Activated T-cell treated with anti-CD3 and anti-CD28 coated beads, Interleukin-2, amount 50 U/mL, for 72 hours (primary cell): ENCODE measurements at places on chromosomes 6 and 20. TPM values are rescaled to one million over a fixed set of nuclear protein-coding genes. Genes with fewer than 3 reads are reported as not detected.

GRCh38 chr20:58407201-58407873 lies 18.3 kb downstream of the VAPB start:
- no peak for DNase-seq
- H3K4me3 ChIP-seq: no peak overlapping the region

GRCh38 chr20:53412577-53413185 lies 181.0 kb downstream of the ZNF217 start:
- no peaks in the 10 kb centered on the region for H3K27me3 ChIP-seq
- peaks cover 7% of the 10 kb centered on the region for H3K4me1 ChIP-seq
- DNase-seq: no peak
- H3K4me3 ChIP-seq: no peak overlapping the region

GRCh38 chr6:52972989-52973388 lies 22.1 kb downstream of the GSTA4 start:
- no peak for DNase-seq
- no peak overlapping the region for H3K27ac ChIP-seq
- peaks cover 2% of the 10 kb centered on the region for H3K36me3 ChIP-seq
- peaks cover 45% of the 10 kb centered on the region for H3K4me1 ChIP-seq

The OPN5 gene
- not detected for total RNA-seq

The CAGE1 gene
- total RNA-seq: 0.31 TPM
